ENCODE measurements at places on chromosomes 11 and 22.

DNA sequence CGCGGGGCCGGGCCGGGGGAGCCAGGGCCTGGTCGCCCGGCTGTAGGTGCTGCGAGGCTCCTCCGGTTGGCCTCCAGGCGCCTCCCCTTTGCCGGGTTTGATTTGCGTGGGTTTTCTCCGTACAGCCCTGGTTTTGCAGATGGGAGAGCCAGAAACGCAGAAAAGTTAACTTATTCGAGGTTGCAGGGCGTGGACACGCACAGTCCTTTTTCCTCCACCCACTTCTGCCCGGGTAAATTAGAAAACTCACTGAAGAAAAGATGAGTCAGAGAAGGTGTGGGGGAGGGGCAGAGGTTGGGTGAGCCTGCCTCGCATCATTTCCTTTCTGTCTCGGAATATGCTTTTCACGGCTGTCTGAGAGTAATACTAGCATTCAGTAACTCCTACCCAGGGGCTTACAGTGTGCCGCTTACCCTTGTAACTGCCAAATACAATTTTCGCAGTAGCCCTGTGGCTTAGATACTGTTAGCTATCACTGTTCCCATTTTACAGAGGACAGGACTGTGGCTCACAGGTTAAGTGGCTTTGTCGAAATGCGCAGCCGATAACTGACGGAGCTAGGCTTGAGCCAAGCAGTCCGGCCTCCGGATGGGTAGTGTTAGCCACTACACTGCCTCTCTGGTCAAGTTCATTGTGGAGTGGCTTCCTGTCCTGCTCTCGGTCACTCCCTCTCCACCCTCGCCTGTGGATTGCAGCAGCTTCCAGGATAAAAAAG is 812 bp downstream of the FADD start:
- peak; percentile 83 for DNase-seq

GRCh38 chr11:107789767-107790166 is 68.8 kb downstream of the SLC35F2 start:
- no peak for DNase-seq

- DNase-seq, result no peak
These were observed 447.1 kb downstream of the TBC1D22A start for GRCh38 chr22:47209547-47210023.

DNA sequence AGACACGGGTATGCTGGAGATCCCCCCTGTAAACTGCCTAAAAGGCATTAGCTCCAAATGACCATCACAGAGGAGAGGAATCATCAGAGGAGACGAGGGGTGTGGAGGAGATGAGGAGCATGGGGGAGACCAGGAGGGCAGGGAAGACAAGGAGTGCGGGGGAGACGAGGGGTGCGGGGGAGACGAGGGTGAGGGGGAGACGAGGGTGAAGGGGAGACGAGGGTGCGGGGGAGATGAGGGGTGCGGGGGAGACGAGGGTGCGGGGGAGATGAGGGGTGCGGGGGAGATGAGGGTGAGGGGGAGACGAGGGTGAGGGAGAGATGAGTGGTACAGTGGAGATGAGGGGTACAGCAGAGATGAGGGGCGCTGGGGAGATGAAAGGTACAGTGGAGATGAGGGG is 17.5 kb upstream of the GAL start:
- DNase-seq, result no peak

DNA sequence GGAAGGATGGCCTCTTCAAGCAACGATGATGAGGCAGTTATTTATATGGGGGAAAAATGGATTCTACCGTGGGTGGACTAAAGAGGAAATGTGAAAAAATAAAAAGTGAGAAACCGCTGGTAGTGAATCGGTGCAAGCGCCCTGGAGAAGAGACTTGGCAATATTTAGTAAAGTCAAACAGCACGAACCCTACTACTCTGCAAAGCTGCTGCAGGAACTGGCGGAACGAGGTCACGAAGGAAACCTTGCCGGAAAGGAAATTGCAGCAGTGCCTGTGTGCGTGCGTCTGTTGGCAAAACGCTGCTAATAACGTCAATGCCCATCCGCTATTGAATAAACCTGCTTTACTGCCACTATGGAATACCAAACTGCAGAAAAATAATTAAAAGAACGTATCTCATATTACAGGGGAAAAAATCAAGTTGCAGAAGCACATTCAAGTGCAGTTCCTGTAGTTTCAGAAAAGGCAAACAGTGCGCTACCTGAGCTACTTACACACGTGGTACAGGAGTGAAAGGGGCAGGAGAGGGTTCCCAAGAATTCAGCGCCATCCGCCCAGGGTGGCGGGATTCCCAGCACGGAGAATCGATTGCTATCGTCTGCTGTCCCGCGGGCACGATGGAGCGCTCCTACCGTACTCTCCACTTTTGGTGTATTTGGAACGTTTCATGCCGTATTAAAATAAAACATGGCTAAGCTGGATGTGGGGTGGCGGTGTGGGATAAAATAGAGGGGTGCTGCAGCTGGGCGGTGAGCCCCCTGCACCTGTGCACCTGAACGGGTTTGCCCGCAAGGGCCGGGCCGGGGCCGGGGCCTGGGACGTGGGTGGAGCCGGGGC is 585 bp upstream of the NADSYN1 start:
- DNase-seq, result peak; percentile 66

DNA sequence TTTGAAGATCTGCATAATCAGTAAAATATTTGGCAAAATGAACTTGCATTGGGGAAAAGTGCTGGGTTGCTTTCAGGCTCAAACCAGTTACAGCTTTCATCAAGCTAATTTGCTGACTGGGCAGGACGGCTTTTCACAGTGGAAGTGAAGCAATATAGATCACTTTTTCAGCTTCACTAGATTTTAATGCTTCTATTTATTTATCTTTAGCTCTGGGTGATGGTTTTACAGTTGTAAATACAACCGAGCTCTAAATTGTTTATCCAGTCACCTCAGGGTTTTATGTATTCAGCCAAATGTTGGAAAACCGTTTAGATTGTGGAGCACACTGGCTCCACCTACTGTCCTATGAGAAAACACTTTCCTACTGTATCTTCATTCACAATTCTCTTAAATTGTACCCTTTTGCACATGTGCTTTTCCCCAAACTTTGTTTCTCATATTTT is 58.2 kb downstream of the ACER3 start:
- no peak for DNase-seq

GRCh38 chr11:134995741-134996140 is 583.7 kb upstream of the B3GAT1 start:
- no peak for DNase-seq

- DNase-seq, result no peak
These were observed 63.4 kb downstream of the NAT10 start for GRCh38 chr11:34168642-34169420.

- no peak for DNase-seq
These were observed 6.7 kb upstream of the ZDHHC13 start for GRCh38 chr11:19110295-19110694.

DNA sequence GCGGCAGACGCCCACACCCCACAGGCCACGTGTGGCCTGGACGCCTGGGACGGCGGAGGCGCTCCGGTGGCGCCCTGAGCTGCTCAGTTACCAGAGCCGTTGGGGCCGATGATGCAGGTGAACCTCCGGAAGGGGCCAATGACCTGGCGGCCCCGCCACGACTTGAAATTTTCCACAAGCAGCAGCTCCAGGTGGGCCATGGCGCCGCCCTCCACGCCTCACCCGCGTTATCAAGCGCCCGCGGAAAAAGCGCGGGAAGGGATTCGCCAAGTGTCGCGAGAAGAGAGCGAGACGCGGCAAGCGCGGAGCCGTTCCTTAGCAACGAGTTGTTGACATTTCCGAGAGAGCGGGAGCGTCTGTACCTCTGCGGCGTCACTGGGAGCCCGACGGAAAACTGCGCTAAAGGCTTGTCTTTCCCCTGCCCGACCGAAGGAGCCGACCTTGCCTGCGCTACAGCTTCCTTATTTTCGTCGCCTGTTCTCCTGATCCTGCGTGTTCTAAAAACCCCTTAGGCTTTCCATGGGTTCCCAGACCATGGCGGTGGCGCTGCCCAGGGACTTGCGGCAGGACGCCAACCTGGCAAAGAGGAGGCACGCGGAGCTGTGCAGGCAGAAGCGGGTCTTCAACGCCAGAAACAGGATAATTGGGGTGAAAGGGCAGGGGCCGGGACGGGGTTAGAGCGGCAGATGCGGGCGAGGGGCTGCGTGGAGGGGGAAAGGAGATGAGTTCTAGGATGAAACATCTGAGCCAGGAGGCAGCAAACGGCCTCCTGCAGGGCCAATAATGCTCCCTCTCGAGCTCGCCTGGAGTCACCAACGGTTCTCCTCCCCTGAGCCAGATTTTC is at the start of the genes RIBC2 and SMC1B:
TSS of gene RIBC2 (plus strand) at position 326 of the 844 bp plus-strand sequence. CDS start at position 520, 194 bp downstream.
TSS of gene SMC1B (minus strand) at position 232 of the 844 bp plus-strand sequence. CDS start at position 200, 32 bp downstream.
- DNase-seq, result peak; percentile 62

GRCh38 chr22:29821291-29822016 is 16.6 kb downstream of the ASCC2 start:
- DNase-seq, result peak; percentile 71

- DNase-seq, result no peak
These were observed 552.1 kb upstream of the CHORDC1 start for GRCh38 chr11:90774727-90775566.

- no peak for DNase-seq
These were observed 47.7 kb downstream of the TST start for GRCh38 chr22:36971341-36972125.

DNA sequence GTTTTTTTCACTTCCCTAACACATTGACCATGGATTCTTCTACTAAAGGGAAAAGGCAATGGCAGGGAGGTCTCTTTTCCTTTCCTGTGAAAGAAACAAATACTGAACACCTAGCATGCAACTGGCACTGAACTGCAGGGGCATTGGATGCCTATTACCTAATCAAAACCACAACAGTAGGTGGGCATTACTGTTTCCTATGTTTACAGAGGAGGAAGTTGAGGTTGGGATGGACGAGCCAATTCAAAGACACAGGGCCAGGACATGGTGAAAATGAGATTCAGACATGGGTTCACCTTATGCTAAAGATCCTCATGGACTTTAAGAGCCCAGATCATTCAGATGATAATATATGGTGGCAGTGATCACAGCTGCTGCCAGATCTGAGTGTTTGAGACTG is 407.0 kb downstream of the MIAT start:
- no peak for DNase-seq

DNA sequence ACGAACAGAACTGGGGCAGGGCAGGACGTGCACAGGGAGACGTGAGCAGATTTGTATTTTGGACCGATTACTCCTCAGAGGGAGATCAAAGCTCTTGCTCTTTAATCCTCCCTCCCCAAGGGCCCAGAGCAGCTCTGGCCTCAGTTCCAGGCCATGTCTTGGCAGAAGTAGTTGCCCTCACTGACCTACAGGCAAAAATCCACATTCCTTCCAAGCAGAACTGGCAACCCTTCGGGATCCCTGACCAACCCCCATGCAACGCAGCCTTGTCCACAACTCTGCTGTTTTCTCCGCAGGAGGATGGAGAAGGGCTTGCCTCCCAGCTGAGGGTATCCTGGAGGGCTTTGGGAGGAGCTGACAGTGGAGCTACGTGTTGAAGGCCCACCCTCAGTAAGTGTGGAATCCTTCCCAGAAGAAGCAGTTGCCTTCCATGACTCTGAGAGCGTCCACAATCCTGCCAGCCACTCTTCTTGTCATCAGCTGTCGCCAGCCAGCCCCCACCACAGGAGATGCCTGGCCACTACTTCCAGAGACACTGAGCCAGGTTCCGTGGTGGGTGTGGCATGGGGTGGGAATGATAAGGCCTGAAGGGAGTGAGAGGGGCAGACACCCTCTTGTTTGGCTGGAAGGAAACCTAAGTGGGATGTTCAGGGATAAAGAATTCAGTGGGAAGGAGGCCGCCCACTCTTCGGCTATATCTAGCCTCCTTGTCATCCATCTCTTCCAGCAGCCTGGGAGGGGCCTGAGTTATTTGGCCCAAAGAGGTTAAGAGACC is 68.1 kb downstream of the PDE2A start:
- DNase-seq, result no peak

DNA sequence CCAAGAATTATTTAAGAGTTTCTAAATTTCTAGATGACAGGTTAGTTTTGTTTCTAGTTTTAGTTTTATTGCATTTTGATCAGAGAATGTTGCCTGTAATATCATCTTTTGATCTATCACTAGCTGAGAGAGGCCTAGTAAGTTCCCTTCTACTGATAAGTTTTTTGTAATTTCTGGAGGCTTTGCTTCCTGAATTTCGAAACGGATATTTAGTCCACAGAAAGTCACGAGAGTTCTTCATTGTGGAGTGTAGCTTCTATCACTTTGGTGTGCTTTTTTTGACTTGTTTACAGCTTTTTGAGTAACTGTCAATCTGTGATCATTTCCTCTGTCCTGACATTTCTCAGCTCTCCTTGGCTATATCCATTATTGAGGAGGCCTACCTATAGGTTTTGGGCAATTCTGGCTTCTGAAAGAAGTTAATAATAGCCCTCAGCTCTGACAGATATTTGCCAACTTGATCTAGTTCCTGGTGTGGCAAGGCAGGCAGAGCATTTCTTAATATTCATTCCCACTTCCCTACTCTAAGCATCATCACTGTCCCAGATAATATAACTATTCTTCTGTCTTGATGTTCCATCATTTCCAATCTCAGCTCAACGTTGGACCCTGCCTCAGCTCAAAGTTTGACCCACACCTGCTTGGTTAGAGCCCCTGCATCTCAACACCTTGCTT is 171.3 kb downstream of the BLID start:
- DNase-seq, result no peak
